ENCODE measurements at places on chromosomes 7 and 10.

- no peak for DNase-seq
Measured at GRCh38 chr7:99124236-99124635, 19.7 kb downstream of the SMURF1 start.

- DNase-seq = no peak
Measured at GRCh38 chr10:36489611-36490228, 635.7 kb upstream of the ANKRD30A start.

GRCh38 chr10:97416565-97416964 is 9.4 kb upstream of the PGAM1 start:
- no peak for DNase-seq

GRCh38 chr7:84675633-84676034 is 481.0 kb upstream of the SEMA3A start:
- no peak for DNase-seq

GRCh38 chr7:98284335-98285036 is 3.0 kb downstream of the BRI3 start:
- DNase-seq = no peak

- no peak for DNase-seq
Measured at GRCh38 chr7:77674878-77675277, 21.4 kb upstream of the RSBN1L start.

DNA sequence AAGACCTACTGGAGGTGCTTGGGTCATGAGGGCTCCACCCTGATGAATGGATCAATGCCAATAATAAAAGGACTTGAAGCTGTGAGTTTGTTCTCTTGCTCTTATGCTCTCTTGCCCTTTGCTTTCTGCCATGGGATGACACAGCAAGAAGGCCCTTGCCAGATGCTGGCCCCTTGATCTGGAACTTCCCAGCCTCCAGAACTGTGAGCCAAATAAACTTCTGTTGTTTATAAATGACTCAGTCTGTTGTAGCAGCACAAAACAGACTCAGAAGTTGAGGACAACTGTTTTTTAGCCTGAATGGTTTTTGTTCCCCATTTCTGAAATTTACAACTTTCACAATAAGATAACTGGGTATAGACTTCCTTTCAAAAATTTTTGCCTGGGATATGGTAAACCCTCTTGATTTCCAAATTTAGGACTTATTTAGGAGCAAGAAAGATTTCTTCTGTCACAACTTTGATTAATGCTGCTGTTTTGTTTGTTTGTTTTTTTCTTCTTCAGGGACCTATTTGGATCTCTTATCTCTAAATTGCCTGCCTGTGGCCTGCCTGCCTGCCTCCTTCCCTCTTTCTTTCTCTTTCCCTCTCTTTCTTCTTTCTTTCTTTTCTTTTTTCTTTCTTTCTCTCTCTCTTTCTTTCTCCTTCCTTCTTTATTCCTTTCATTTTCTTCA is 12.1 kb downstream of the ENTPD1 start:
- DNase-seq = no peak
